ENCODE measurements at places on chromosomes 1 and 21. TPM values are rescaled to one million over a fixed set of nuclear protein-coding genes. Genes with fewer than 3 reads are reported as not detected.

Gene OR2L3
- total RNA-seq, result not detected

GRCh38 chr1:70075761-70076160, 129.6 kb downstream of the LRRC40 start:
- no peak overlapping the region for H3K4me3 ChIP-seq
- no peak for DNase-seq
- H3K27ac ChIP-seq, result no peak overlapping the region
- no peaks in the 10 kb centered on the region for H3K36me3 ChIP-seq
- no peaks in the 10 kb centered on the region for H3K27me3 ChIP-seq
- H3K4me1 ChIP-seq, result no peaks in the 10 kb centered on the region

GRCh38 chr1:93853940-93854339, 25.1 kb downstream of the DNTTIP2 start:
- no peak for DNase-seq
- no peak overlapping the region for H3K27ac ChIP-seq
- H3K36me3 ChIP-seq, result no peaks in the 10 kb centered on the region
- no peaks in the 10 kb centered on the region for H3K27me3 ChIP-seq

Gene VPS72
- total RNA-seq, result 85.2 TPM

Gene CD1D
- total RNA-seq, result not detected

DNA sequence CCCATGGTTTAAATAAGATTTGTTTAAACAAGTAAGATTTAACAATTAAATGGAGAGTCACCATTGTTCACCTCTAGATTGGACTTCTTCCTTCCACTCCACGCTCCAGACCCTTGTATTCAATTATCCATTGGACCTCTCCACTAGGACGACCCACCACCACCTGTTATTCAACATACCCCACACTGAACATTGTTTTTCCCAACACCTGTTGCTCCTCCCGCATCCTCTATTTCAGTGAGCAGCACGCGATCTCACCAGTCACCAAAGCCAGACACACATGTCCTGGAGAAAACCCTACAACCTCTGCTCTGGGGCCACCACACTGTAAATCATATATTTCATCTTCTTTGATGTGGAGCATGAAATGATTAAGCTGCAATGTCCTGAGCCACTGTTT, 28.6 kb downstream of the ATP8B2 start:
- no peaks in the 10 kb centered on the region for H3K27me3 ChIP-seq
- H3K4me1 ChIP-seq, result peaks cover 14% of the 10 kb centered on the region
- peaks cover 7% of the 10 kb centered on the region for H3K36me3 ChIP-seq
- H3K4me3 ChIP-seq, result no peak overlapping the region

GRCh38 chr1:155729031-155729898, 40.4 kb downstream of the DAP3 start:
- no peak overlapping the region for H3K4me3 ChIP-seq
- no peaks in the 10 kb centered on the region for H3K4me1 ChIP-seq
- H3K36me3 ChIP-seq, result peaks cover 3% of the 10 kb centered on the region
- H3K27me3 ChIP-seq, result no peaks in the 10 kb centered on the region

Gene CCDC181
- total RNA-seq, result 0.78 TPM

Gene PTGFR
- total RNA-seq, result 0.14 TPM

GRCh38 chr1:185843297-185843869, 109.2 kb downstream of the HMCN1 start:
- DNase-seq, result peak; percentile 41
- no peak overlapping the region for H3K27ac ChIP-seq
- H3K36me3 ChIP-seq, result no peaks in the 10 kb centered on the region
- no peaks in the 10 kb centered on the region for H3K4me1 ChIP-seq

GRCh38 chr1:155003766-155004351, 1.3 kb downstream of the ZBTB7B start:
- DNase-seq, result peak; percentile 33
- H3K27me3 ChIP-seq, result no peaks in the 10 kb centered on the region
- peak overlapping the region; percentile 53 for H3K4me3 ChIP-seq
- peak overlapping the region; percentile 63 for H3K27ac ChIP-seq
- H3K4me1 ChIP-seq, result peaks cover 25% of the 10 kb centered on the region
- H3K36me3 ChIP-seq, result no peaks in the 10 kb centered on the region

DNA sequence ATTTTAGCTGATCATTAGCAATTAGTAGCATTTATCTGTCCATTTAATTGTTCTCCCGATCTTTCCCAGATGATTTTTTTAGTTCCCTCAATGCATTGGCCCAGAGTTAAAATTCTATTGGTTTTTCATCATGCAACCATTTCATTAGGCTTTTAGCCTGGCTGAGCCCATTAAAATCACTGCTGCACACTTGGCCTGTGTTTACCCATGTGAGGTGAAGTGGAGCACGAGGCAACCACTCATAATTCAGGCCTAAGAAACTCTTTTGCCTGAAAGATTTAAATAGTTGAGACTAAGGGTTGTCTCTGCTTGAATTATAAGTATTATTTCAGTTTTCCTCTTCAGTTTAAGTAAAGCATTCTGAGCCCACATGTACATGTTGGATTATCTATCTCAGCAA, 889.0 kb upstream of the ADGRL4 start:
- H3K36me3 ChIP-seq, result no peaks in the 10 kb centered on the region
- H3K27ac ChIP-seq, result no peak overlapping the region
- no peak for DNase-seq
- peaks cover 5% of the 10 kb centered on the region for H3K4me1 ChIP-seq
- no peaks in the 10 kb centered on the region for H3K27me3 ChIP-seq
- no peak overlapping the region for H3K4me3 ChIP-seq

DNA sequence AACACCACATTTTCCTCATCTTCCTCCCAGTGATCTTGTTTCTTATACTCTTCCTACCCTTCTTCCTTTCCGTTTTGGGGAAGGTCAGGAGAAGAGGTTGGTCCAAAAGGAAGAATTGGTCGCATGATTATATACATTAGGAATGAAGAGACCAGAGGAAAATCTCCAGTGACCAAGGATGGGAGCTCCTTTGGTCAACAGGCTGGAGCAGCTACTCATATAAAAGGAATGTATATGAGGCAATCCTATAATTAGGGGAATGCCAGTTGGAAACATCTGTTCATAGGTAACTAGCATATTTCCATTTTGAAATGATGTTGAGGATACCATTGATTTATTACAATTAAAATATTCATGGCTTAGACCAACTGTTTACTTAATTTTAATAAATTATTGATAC, 114.5 kb downstream of the LRRC40 start:
- H3K27me3 ChIP-seq, result no peaks in the 10 kb centered on the region
- H3K36me3 ChIP-seq, result no peaks in the 10 kb centered on the region
- no peak overlapping the region for H3K4me3 ChIP-seq
- H3K27ac ChIP-seq, result no peak overlapping the region

- H3K27me3 ChIP-seq, result no peaks in the 10 kb centered on the region
- peaks cover 10% of the 10 kb centered on the region for H3K4me1 ChIP-seq
- no peak for DNase-seq
- H3K4me3 ChIP-seq, result no peak overlapping the region
- no peak overlapping the region for H3K27ac ChIP-seq
- no peaks in the 10 kb centered on the region for H3K36me3 ChIP-seq
Observed at GRCh38 chr1:109822749-109823542, 59.2 kb upstream of the EPS8L3 start.

Gene HSD3B2
- total RNA-seq, result not detected

Gene GBP3
- total RNA-seq, result 7.3 TPM

DNA sequence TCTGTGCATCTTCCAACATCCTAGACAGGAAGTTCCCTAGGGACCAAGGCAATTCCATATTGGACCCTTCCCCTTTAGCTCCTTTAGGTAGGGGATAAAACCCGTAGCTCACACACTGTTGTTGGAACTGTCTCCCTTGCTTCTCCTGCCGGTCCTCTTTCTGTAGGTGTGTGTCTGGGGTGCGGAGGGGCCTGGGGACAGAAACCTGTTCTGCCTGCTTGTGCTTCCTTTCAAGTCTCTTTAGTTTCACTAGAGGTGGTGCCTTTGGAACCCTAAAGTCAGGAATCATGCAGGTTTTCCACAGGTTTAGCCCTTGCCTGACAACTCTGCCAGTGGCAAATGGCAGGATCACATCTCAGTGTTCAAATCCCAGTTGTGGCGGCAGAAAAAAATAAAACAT, 74.6 kb upstream of the PTGFRN start:
- H3K27me3 ChIP-seq, result peaks cover 21% of the 10 kb centered on the region
- no peaks in the 10 kb centered on the region for H3K4me1 ChIP-seq
- no peaks in the 10 kb centered on the region for H3K36me3 ChIP-seq
- H3K27ac ChIP-seq, result no peak overlapping the region

DNA sequence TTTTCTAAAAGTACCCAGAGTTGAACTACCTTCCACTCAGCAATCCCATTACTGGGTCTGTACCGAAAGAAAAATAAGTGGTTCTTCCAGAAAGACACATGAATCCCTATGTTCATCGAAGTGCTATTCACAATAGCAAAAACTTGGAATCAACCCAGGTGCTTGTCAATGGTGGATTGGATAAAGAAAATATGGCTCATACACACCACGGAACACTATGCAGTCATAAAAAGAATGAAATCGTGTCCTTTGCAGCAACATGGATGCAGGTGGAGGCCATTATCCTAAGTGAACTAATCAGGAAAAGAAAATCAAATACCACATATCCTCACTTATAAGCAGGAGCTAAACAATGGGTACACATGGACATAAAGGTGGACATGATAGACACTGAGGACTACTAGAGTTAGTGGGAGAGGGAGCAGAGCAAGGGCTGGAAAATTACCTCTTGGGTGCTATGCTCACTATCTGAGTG, 32.9 kb upstream of the JUN start:
- DNase-seq, result no peak
- H3K27ac ChIP-seq, result peak overlapping the region; percentile 100
- H3K4me1 ChIP-seq, result peaks cover 72% of the 10 kb centered on the region
- no peaks in the 10 kb centered on the region for H3K36me3 ChIP-seq

DNA sequence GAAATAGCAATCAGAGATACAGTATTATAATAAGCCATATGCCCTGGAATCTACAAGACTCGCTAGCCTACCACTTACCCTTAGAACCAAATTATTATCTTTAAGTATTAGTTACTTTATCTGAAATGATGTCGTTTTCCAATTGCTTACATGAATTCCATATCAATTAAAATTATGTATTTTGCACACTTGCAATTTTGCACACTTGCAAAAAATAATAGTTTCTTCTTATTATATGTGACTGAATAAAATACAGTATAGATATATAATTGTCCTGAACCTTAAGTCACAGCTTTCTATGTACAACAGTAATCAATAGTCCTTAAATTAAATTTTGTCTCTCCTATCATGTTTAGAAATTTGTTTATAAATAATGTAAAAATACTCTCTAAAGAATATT, 2095.1 kb downstream of the NCAM2 start:
- no peak for DNase-seq
- no peaks in the 10 kb centered on the region for H3K27me3 ChIP-seq
- H3K36me3 ChIP-seq, result no peaks in the 10 kb centered on the region
- no peak overlapping the region for H3K4me3 ChIP-seq

DNA sequence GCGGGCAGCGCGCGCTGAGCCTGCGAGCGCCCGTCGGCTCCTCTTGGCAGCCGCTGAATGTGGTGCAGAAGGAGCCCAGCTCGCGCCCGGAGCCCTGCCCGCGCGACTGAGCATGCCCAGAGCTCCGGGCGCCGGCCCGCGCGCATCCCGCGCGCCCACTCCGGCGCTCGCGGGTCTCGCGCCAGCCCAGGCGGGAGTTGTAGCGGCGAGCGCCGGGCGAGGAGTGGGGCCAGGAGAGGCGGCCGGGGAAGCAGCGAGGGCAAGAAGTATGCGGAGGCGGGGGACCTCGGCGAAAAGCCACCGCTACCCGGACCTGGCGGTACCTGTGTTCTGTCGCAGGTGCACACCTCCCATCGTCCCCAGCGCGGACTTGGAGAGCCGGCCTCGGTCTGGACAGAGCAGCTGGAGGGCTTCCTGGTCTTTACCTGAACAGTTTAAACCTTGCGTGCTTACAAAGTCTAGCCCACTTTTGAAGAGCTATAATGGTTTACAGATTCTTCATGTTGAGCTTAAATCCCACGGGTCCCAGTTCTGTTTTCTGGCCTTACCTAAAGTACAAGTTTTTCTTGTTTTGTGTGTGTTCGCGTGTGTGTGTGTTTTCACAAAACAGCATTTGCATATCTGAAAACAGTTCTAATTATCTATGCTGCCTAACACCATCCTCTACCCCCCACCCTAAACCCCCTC, at the start of gene DDAH1:
Gene DDAH1, minus strand, starts transcription at position 61 of the 687 bp plus-strand sequence. CDS start 114 bp downstream, outside the sequence.
- H3K36me3 ChIP-seq, result no peaks in the 10 kb centered on the region
- H3K4me3 ChIP-seq, result peak within 1 kb of the TSS; percentile 91
- peak within 1 kb of the TSS; percentile 90 for H3K27ac ChIP-seq
- peaks cover 34% of the 10 kb centered on the region for H3K4me1 ChIP-seq

- peak; percentile 78 for DNase-seq
- no peaks in the 10 kb centered on the region for H3K27me3 ChIP-seq
- no peak overlapping the region for H3K4me3 ChIP-seq
Observed at GRCh38 chr1:58874757-58875755, 91.2 kb upstream of the JUN start.

GRCh38 chr21:37045556-37045955, 27.3 kb downstream of the PIGP start:
- no peak for DNase-seq
- H3K36me3 ChIP-seq, result no peaks in the 10 kb centered on the region
- H3K27me3 ChIP-seq, result peaks cover 2% of the 10 kb centered on the region
- no peak overlapping the region for H3K4me3 ChIP-seq

DNA sequence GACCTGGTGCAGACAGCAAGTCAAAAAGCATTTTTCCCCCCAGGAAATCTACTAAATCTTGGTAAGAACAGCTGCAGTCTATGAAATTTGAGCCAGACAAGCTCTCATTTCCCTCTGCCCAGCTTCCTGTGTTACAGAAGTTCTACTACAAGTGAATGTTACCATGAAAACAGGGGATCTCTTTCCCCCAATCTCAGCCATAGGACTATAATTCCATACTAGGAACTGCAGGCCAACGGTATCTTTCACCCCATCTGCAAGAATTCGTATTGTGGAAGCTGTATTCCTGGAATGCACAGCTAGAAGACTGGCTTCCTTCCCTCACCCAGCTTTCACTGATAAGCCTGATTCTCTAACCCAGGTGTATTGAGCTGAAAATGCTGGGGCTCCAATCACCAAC, 1655.4 kb downstream of the BRINP3 start:
- H3K4me1 ChIP-seq, result peaks cover 2% of the 10 kb centered on the region
- no peaks in the 10 kb centered on the region for H3K36me3 ChIP-seq
- peak; percentile 54 for DNase-seq
- no peaks in the 10 kb centered on the region for H3K27me3 ChIP-seq

Gene SPAG17
- not detected for total RNA-seq

DNA sequence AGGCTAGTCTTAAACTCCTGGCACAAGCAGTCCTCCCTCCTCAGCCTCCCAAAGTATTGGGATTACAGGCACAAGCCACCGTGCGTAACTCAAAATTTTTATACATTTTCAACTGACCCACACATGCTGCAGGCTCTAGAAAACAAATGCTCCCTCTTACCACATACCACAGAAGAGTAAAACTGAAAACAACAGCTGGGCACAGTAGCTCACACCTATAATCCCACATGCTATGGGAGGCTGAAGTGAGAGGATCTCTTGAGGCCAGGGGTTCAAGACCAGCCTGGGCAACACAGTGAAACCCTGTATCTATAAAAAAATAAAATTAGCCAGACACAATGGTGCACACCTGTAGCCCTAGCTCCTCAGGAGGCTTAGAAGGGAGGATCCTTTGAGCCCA, 56.7 kb downstream of the AKT3 start:
- peaks cover 20% of the 10 kb centered on the region for H3K4me1 ChIP-seq
- H3K36me3 ChIP-seq, result no peaks in the 10 kb centered on the region
- H3K27ac ChIP-seq, result no peak overlapping the region
- no peaks in the 10 kb centered on the region for H3K27me3 ChIP-seq
- H3K4me3 ChIP-seq, result no peak overlapping the region

Gene ICOSLG
- total RNA-seq, result 3.4 TPM

Gene TENT5C
- total RNA-seq, result 0.12 TPM
